ENCODE measurements at places on chromosomes 12 and 14.
A peak's percentile ranks its signal among the peaks of the same experiment; 100 is the strongest.

DNA sequence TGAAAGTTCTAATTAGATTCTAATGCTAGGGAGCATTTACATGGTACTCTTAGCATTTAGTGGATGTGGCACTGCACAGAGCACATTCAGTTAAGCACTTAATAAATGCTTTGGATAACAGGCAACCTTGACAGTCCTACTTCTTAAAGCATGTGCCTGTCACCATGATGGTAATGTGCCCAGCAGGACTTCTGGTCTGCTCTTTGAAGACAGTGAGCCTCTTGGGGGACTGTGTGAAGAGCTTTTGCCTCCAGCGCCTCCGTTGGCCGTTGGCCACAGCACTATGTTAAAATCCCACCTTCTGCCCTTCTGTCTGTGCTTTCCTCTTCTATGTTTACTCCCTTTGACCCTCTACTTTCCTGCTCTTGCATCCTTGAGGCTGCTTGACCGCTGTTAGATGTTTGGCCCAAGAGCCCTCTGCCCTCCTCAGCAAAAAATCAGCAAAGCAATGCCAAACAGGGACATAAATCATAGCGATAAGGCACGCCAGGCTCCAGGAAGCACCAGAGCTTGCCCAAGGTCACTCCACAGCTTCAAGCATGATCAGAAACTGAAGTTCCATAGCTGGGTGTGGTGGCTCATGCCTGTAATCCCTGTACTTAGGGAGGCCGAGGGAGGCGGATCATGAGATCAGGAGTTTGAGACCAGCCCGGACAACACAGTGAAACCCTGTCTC, 8.3 kb downstream of the CDKL1 start:
- no peak for DNase-seq

DNA sequence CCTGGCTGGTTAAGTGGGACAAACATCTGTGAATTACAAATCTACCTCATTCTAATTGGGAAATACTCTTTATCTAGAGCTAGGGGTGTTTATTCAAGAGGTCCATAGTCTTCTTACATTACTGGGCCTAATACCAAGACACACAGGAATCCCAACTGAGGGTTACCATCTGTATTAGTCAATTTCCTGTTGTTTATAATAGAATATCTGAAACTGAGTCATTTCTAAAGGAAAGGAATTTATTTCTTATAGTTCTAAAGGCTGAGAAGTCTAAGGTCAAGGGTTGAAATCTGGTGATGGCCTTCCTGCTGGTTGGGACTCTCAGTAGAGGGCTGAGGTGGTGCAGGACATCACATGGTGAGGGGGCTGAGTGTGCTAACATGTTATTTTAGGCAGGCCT, 36.0 kb downstream of the RTRAF start:
- DNase-seq = no peak

GRCh38 chr14:24204163-24205146, 1.0 kb upstream of the TSSK4 start:
- DNase-seq = no peak

DNA sequence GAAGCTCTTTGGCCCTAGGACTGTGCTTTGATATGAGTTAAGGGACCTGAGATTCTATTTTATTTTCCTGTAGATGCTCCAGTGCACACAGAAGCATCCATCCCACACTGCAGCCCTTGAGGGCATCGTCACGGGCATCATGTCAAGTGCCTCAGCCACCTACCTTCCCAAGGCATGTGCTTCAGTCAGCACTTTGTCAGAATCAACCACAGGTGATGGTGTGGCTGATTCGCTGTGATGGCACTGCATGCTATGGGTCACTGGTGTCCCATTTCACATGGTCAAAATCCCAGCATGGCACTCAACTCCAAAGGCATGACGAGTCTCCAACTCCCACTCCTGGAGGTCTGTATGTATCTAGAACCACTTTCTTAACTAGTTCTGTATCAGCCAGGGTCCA, 100.8 kb downstream of the AACS start:
- DNase-seq = no peak

DNA sequence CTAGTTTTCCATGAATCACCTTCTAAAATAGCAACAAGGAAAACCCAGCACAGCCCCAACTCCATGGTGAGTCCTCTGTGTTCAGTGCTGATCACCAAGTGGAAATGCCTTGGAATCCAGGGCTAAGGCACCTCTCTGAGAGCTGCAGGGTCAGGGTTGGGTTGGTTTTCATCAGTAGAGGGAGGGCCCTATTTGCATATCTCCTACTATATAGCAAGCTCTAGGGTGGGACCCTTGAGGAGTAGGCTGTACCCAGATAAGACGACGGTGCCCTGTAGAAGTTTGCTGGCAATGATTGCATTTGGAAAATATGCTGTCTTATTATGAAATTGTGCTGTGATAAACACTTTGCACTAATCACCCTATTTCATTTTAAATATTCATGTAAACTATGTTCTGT, 1011.8 kb downstream of the TMEM121 start:
- DNase-seq = no peak

GRCh38 chr12:49483619-49484018, 55.2 kb upstream of the KCNH3 start:
- no peak for DNase-seq

- no peak for DNase-seq
Measured at GRCh38 chr14:58639842-58640484, 2.2 kb downstream of the DACT1 start.

DNA sequence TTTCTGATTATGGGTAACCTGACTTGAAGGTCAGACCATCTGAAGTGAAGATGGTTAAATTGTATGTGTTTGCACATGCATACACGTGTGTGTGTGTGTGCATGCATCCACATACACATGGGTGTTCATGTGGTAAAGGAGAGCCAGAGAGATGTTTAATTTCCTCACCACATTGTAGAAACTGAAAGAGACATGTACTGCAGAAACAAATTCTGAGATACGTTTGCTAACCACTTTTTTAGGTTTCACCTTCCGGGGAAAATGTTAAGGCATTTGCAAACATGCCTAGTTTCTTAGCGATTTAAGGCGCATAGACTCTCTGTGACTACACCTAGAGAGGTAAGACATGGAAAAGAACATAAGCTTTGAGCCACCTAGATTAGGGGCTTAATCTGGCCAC, 362.9 kb downstream of the RAD51B start:
- no peak for DNase-seq

GRCh38 chr14:93186466-93186865, 1.3 kb downstream of the LYSET start:
- DNase-seq = no peak

GRCh38 chr14:93078870-93079269, 36.9 kb downstream of the ITPK1 start:
- no peak for DNase-seq

GRCh38 chr14:88613552-88614010, 50.7 kb downstream of the ZC3H14 start:
- DNase-seq = no peak

- no peak for DNase-seq
Measured at GRCh38 chr12:27488479-27488878, 35.5 kb upstream of the PPFIBP1 start.

GRCh38 chr14:104448321-104448720, 131.2 kb upstream of the C14orf180 start:
- DNase-seq = no peak

- DNase-seq = no peak
Measured at GRCh38 chr14:97486601-97487120, 689.5 kb downstream of the VRK1 start.

DNA sequence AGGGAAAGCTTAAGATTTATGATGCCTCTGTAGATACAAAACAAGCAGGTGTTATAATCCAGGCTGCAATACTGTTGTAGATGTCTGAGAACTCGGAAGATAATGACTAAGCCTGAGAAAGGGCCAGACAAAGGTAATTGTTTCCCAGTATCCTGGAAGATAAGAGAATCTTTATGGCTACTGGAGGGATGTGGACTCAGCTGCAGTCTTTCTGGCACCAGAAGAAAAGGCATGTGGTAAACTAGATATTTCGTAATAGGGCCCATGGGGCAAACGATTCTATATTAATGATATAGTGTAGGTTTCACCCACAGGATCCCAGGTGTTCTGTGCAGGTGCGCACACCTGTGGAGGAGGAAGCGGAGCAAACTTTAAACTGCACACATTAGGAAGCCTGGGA, 9.2 kb upstream of the APOLD1 start:
- no peak for DNase-seq

- DNase-seq = peak; percentile 78
Measured at GRCh38 chr14:85531587-85532373, 1.8 kb downstream of the FLRT2 start.

GRCh38 chr12:23721268-23721667, 228.2 kb downstream of the SOX5 start:
- DNase-seq = no peak

- no peak for DNase-seq
Measured at GRCh38 chr14:54564071-54564867, 2.7 kb upstream of the SAMD4A start.

- DNase-seq = no peak
Measured at GRCh38 chr12:132618683-132619043, at the start of gene P2RX2. Gene P2RX2, plus strand, starts transcription at chr12:132618776. Its CDS starts 41 bp downstream, at chr12:132618817.

GRCh38 chr14:29028973-29029582, 262.5 kb downstream of the FOXG1 start:
- no peak for DNase-seq

GRCh38 chr14:68630081-68630571, 162.7 kb downstream of the ZFP36L1 start:
- DNase-seq = no peak

DNA sequence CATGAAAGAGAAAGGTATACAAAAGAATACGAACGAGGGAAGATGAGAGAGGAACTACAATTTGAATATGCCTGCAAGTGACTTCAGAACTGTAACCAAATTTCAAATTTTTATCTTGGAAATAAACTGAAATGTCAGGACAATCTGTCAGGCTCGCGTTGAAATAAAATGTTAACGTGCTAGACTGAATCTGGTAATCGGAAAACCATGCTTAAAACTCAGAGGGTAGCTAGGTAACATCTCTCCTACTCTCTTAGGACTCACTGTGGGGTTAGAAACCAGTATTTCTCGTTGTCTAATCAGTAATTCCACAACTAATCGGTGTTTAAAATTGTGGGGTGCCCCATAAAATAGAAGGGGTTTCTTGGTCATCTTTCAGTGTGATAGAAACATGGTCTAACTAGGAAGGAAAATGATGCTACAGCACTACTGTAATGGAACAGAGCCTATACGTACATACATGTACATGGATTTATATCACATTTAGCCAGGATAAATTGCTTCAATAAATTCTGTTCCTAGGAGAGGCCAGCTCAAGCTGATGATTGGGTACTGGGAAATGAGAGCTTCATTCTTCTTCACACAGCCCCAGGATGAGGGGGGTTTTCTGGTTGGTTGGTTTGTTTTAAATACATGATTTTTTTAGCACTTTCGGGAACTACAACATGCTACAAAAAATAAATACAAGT, 23.9 kb downstream of the ATF7 start:
- no peak for DNase-seq

GRCh38 chr12:91043408-91043807, 14.4 kb downstream of the KERA start:
- no peak for DNase-seq

- DNase-seq = peak; percentile 93
Measured at GRCh38 chr12:118061011-118061872, at the start of gene WSB2. Gene WSB2, minus strand, starts transcription at chr12:118061179. Its CDS starts 131 bp downstream, at chr12:118061048.

GRCh38 chr14:24334431-24335291, at the start of gene ADCY4:
Gene ADCY4, minus strand, starts transcription at chr14:24335071. Its CDS starts 419 bp downstream, at chr14:24334652.
- DNase-seq = peak; percentile 84

DNA sequence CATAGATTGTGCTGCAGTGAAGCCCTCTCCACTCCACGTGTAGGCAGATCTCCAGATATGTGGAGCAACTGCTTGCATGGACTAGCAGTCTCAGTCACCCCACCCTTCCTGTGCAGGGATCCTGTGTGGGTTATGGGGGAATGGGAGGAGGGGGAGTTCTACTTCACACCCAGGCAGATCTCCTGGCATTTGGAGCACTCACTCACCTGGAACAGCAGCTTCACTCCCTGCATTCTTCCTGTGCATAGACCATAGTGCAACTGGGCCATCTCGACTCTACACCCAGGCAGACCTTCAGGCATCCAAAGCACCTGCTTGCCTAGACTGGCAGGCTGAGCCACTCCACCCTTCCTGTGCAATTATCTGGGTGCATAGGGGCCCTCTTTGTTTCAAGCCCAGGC, 96.0 kb upstream of the PCED1B start:
- no peak for DNase-seq

DNA sequence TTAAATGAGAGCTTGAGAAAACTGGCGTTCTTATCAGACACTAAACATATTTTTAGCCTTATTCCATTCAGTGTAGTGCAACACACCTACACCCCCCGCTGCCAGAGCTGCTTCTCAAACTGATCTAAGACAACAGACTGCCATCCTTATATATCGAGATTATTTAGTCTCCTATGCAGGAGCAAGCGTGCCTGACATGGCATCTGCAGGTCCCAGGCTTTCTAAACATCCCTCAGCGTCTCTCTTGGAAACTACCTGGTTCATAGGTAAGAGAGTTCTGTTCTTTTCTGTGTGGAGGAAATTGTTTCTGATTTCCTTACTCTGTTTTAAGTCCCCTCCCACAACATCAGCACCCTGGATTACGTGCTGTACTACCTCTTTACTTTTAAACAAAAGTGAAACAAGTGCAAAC, 117.1 kb upstream of the PTPRB start:
- DNase-seq = no peak

DNA sequence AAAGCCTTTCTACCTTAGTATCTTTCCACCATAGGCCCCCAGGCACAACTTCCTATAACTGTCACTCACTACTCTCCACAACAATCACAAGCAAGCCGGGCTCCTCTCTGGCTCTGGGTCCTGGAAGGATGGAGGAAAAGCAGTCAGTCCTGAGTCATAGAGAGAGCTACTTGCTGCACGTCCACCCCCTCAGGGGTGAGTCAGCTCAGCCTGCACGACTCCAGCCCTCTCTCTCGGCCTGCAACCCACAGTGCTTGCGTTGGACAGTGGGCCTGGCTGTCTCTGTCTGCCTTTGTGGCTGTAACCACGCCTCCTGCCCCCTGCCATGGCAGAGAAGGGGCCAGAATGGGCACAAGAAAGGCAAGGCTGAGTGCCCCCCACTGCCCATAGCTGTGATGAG, 154.1 kb upstream of the FKBP4 start:
- DNase-seq = peak; percentile 85

DNA sequence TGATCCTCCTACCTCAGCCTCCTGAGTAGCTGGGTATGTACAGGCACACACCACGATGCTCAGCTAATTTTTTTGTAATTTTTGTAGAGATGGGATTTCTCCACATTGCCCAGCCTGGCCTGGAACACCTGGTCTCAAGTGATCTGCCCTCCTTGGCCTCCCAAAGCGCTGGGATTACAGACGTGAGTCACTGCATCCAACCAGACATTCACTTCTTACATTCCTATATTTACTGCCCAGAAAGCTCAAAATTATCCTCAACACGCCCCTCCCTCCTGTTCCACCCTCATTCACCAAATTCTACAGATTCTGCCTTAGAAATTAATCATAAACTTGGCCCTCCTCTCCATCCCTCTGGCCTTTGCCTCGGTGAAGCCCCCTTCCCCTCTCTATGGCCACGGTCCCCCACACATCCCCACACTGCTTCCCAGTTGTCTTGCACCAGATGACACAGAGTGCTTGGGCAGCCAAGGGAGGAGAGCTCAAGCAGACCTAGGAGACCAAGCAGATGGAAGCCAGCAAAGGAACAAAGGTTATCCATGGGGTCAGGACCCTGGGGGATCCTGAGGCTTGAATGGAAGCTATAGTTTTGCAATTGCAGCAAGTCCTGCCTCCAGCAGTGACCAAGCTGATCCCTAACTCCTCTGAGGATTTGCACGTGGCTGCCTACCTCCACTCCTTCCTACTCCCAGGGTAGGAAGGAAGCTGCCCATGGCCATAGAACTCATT, 213.2 kb upstream of the FOXN3 start:
- no peak for DNase-seq

- no peak for DNase-seq
Measured at GRCh38 chr14:95233702-95234241, 76.4 kb upstream of the DICER1 start.

Measured in cardiac septum (tissue), 1 donor.